Suppressor macrophage treated with lipopolysaccharide for 4 hours (primary cell): ENCODE measurements at places on chromosomes 5 and 9.

DNA sequence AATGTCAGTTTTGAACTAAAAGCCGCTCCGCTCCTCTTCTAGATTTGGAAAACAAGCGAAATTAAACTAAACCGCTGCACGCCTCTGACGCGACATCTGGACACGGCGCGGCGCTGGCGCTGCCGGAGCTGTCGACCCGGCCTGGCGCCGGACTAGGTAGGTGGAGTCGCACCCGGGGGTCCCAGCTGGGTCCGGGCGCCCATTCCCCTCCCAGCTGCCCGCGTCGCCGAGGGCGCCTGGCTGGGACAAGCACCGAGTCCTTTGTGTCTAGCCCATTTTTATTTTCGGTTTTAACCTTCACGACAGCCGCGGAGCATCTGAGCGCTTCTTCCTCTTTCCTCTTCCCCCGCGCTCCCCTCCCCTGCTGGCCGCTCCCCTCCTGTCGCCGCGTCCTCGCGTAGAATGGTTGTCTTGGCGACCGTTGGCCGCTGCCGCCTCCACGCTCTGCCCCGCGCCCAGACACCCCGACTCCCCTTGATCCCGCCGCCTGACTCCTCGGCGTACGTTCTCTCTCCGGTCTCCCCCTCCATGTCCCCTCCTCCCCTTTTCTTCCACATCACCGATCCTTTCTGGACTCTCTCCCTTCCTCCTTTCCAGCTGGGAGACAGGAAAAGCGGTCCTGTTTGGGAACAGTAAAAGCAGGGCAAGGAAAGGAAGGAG is 545 bp downstream of the CDKN2B-AS1 start:
- DNase-seq = peak; percentile 95

GRCh38 chr9:127077644-127077946 is 44.8 kb downstream of the ANGPTL2 start:
- no peak for DNase-seq

GRCh38 chr9:87535817-87536539 is 38.3 kb downstream of the DAPK1 start:
- no peak for DNase-seq

- DNase-seq = no peak
Measured at GRCh38 chr9:17630531-17630949, 51.7 kb downstream of the SH3GL2 start.
